WERI-Rb-1 (cell line): ENCODE measurements at places on chromosomes 7 and 10.

DNA sequence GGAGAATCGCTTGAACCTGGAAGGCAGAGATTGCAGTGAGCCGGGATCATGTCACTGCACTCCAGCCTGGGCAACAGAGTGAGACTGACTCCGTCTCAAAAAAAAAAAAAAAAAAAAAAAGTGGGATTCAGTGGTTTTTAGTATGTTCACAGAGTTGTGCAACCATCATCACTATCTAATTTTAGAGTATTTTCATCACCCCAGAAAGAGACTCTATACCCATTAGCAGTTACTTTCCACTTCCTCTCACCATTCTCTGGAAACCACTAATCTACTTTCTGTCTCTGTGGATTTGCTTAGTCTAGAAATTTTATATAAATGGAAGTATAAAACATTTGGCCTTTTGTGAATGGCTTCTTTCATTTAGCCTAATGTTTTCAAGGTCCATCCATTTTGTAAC lies 113.4 kb downstream of the ST7 start:
- no peak for DNase-seq

GRCh38 chr7:30997316-30997715 lies 33.6 kb downstream of the GHRHR start:
- DNase-seq: no peak

DNA sequence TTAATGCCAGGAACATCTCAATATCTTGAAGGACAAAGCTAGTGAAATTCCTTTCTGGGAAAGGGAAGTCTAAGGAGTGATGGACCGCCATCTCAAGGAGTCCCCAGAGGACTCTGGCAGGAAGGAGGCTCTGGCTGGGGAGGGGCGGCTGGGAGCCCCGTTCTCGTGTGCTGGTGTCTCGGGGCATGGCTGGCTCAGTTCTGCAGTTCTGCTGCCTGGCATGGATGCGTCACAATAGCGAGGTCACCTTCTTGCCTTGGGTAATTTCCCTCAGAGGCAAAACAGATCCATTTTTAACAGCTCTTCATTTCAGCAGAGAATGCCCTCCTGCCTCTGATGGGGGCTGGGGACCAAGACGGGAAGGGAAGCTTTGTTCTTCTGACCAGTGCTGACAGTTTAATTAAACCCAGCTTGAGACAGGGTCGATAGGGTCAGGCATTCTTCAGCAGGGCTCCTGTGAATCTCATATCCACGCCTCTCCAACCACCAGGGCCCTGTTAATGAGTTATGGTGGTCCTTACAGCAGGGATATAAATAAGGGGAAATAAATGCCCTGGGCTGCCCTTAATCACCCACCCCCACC lies 35.7 kb downstream of the SLIT1 start:
- no peak for DNase-seq

DNA sequence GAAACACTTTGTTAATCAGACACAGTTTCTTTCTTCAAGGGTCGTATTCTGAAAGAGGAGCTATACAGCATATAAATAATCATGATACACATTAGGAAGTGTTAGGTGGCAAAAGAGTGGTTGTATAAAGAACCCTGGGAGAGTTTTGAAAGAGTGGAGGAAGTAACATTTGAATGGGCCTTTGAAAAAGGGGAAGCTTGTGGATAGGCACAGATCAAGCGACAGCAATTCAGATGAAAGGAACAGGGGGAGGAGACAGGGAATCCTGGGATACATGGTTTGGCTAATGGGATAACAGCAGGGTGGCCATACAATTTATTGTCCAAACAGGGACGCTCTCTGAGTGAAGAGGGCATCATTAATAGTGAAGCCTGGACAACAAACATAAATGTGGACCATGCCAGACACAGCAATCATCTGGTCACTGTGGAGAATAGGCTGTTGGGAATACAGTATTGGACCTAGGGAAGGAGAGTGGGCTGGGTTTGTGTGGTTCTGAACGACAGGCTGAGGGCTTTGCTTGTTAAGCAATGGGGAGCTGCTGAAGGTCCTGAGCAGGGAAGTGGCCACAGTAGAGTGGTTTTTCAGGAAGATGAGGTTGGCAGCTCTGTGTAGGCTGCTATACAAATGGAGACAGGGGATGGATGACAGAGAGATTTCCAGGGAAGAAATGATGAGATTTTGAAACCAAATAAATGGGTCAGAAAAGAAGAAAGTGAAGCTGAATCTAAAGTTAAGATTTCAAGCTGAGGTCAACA lies 75.9 kb downstream of the ICA1 start:
- no peak for DNase-seq

DNA sequence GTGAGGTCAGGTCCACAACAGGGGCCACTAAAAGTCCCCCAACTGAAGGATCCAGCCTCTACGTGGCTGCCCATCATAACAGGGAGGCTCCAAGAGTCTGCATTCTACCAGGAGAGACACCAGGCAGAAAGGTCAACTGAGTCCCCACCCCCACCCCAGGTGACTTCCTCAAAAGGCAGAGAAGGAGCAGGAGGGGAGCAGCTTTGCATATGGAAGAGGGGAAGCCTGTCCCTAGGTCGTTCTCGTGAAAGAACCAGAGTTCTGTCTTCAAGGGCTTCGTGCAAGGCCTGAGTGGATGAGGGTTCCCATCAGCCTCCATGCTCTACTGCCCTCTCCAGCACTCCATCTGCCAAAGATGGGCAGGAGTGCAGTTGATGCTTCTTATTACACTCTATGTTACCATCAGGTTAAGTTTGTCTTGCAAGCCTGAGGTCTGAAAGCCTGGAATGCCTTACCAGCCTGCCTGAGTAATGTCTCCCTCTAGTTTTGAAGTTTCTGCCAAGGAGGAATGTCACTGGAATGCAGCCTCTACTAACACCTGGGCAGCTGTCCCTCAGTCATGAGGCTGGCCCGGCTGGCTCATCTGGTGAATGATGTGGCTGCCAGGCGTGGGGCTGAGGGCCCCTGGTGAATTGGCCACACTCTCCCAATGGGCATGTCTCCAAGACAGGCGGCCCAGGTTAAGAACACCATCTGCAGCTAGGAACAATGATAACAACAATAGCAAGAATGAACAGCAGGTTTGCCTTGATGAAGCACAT lies 54.3 kb upstream of the SMNDC1 start:
- no peak for DNase-seq

DNA sequence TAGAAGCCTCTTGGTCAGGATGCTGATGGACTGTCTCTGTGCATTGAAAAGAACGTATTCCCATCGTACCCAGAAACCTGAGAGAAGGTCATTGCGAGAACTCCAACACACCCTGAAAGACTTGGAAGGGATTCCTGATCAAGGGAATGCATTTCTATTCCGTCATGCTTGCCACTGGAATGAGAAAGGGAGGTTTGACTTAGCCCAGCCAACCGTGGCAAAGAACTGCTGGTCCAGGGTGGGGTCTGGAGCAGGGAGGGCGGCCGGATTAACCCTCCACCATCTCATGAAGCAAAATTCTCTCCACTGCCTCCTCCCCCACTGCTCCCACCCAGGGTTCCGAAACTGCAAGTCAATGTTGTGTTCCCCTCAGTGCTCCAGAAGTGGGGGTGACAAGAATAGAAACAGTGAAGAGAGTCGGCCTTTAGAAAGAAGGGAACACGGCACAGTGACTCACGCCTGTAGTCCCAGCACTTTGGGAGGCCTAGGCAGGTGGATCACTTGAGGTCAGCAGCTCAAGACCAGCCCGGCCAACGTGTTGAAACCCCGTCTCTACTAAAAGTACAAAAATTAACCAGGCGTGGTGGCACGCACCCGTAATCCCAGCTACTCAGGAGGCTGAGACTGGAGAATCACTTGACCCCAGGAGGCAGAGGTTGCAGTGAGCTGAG lies 137.5 kb upstream of the MGMT start:
- DNase-seq: peak; percentile 17

GRCh38 chr7:19989906-19990305 lies 216.5 kb upstream of the TMEM196 start:
- no peak for DNase-seq

DNA sequence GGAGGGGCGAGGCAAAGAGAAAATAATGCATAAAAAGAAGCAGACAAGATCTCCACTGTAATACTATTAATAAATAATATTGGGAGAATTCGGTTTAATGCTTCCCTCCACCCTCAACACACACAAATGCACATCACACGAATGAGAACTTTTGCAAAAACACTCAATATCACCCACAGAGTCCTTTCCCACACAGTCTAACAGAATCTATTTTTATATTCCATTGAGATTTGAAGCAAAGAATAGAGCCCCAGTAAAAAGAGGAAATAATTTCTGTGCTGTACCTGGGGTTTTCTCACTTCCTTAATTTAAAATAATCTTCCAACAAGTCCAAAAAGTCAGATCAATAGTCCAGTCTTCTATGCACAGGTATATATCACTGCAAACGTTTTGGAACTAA lies 17.0 kb downstream of the PIK3AP1 start:
- DNase-seq: no peak

GRCh38 chr10:28374036-28374435 lies 71.2 kb upstream of the MPP7 start:
- no peak for DNase-seq

DNA sequence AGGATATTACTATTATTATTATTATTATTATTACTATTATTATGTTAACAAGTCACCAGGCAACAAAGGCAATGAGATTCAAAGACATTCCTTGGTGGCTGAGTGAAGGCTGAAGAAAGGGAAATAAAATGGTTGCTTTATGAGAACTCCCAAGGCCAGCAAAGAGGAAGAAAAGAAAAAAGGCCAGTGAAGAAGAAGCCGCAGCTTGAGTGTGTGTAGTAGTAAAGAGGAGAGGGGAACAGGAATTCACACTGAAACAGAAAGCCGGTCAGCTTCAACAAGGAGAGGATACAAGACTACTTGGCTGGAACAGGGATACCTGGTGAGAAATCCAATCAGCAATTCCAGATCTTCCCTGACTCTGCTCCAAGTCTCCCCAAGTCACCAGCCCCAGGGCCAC lies 42.4 kb downstream of the PLXNA4 start:
- no peak for DNase-seq

DNA sequence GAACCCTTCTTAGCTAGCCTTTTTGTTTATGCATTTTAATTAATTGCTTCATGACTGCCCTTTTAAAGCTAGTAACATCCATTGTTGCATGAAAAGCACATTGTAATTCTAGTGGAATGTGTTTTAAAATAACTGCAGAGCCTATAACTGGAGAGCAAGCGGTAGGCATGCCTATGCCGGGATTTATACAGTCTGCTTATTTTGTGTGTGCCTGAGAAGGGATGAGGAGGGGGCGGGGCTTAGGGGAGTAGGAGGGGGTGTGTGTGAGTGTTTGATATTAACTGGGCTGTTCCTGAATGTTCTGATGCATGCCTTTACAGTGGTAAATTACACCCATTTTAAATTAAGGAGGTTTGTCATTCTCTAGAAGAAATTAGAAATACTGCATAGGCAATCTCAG lies 208.1 kb downstream of the TCF7L2 start:
- peak; percentile 35 for DNase-seq

GRCh38 chr7:31735991-31736982 lies 49.3 kb downstream of the PPP1R17 start:
- peak; percentile 68 for DNase-seq

GRCh38 chr7:1542841-1543747 lies 12.6 kb downstream of the MAFK start:
- peak; percentile 77 for DNase-seq

- DNase-seq: peak; percentile 21
Observed at GRCh38 chr7:114086914-114087652, 168.3 kb upstream of the PPP1R3A start.

- DNase-seq: no peak
Observed at GRCh38 chr7:25780904-25781303, 371.1 kb upstream of the NFE2L3 start.

DNA sequence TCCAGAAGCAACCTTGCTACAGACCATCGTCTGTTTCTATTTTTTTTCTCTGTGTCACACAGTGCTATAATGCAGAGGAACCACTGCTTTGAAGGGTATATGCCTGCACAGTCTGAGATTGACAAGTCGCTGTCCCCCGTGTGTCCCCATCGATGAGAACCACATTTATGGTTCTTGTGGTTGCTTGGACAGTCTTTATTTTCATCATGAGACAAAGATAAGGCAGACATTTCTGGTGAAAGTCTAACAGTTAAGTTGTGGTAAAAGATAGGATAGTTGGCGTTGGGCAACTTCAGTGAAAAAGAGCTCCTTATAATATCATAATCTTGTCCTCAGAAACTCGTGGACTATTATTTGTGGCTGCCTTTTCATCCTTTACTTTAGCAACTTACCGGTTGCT lies 6.3 kb upstream of the AKR1E2 start:
- DNase-seq: no peak

DNA sequence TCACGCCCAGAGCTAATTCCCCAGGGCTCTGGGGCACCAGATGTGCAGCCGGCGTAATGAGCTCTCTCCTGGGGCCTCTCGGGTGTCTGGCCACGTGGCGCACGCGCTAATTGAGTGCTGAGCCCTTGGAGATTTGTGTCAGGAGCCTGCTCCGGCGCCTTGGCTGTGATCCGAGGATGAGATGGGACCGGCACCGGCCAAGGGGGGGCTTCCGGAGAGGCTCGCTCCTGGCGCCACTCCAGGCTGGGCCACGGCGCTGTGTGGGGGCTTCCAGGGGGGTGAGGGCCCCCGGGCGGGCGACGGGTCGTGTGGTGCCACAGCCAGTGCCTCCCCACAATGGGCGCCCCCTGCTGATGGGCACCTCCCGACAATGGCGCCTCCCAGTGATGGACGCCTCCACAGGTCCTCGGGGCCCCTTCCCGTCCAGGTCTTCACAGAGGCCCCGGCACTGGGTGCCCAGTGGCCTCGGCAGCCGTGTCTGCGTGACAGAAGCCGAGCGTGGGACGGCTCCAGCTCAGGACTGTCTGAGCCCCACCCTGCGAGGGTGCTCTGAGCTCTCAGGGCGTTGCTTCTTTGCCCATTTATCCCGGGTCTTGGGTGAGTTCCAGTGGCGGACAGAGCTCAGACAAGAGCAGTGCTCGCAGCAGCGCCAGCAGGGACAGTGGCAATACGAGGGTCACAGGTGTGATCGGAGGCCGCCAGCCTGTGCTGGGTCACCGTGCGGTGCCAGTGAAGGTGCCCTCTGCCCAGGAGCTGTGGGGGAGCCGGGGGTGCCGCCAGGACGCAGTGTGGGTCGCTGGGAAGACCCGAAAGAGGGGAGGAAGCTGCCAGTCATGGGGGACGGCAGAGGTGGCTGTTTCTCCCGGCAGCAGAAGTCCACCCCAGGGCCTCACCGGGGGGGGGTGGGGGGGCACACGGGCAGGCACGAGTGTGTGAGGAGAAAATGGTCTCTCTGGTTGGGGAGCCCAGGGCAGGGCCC lies 8.2 kb upstream of the NKX6-2 start:
- DNase-seq: peak; percentile 90

- peak; percentile 51 for DNase-seq
Observed at GRCh38 chr10:4048236-4048864, 263.3 kb upstream of the KLF6 start.

GRCh38 chr7:42967391-42967790 lies 35.2 kb downstream of the MRPL32 start:
- DNase-seq: no peak

- no peak for DNase-seq
Observed at GRCh38 chr10:69721690-69722310, 79.9 kb upstream of the COL13A1 start.

- peak; percentile 86 for DNase-seq
Observed at GRCh38 chr10:68332259-68333057, at the start of gene PBLD. Gene PBLD (minus strand): TSS chr10:68332928. CDS start chr10:68306844, 26,084 bp downstream.
